ENCODE measurements at places on chromosomes 4 and X. TPM values are rescaled to one million over a fixed set of nuclear protein-coding genes. Genes with fewer than 3 reads are reported as not detected.

RAB39B gene
- 2.4 TPM for total RNA-seq

PPM1K gene
- total RNA-seq = 32.5 TPM

ARX gene
- total RNA-seq = not detected

DMP1 gene
- not detected for total RNA-seq

UGT2A1 gene
- total RNA-seq = not detected

All from uterine smooth muscle cell (primary cell).